ENCODE measurements at places on chromosomes 4 and X. TPM values are rescaled to one million over a fixed set of nuclear protein-coding genes. Genes with fewer than 3 reads are reported as not detected.

Gene VEGFD
- polyA plus RNA-seq, result 0.24 TPM

Gene DCAF12L2
- 0.57 TPM for polyA plus RNA-seq

Gene MTMR8
- 2.1 TPM for polyA plus RNA-seq

Gene EREG
- 6.8 TPM for polyA plus RNA-seq

Gene DAPP1
- 2.2 TPM for polyA plus RNA-seq
